ENCODE measurements at places on chromosomes 12 and 14.

DNA sequence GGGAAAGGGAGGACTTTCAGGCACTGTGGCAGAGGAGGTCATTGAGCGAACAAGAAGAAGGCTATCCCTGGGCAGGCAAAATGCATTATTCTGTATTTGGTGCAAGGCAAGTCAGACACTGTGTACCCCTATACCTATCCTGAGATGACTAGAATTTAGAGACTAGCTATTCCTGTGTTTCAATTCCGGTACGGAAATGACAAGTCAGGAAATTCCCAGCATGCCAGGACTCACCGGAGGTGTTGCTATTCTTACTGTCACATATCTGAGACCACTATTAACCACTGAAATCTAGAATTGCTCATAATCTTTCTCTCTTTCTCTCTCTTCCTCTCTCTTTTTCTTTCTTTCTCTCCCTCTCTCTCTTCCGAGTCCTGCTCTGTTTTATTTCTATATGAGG, 297.1 kb downstream of the PDZRN4 start:
- DNase-seq = no peak

DNA sequence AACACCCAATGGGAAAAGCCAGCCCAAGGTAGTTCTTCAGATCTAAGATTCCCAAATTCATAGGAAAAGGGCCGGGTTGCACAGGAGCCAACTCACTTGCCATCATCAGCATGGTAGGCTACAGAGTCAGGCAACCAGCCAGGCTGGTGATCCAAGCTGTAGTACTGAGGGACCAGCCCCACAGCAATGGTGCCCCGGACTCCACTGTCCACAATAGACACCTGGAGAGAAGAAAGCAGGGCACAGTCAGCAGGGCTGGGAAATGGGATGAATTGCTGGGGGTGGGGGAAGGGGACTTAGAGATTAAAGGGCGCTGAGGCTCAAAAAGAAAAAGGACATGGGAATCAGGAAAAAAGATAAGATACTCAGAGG, 4.2 kb downstream of the SPRYD3 start:
- DNase-seq = no peak

GRCh38 chr12:47963340-47964040, at the start of gene TMEM106C:
TMEM106C (plus strand) TSS chr12:47963596; CDS start chr12:47964237, 641 bp downstream.
- DNase-seq = peak; percentile 80

DNA sequence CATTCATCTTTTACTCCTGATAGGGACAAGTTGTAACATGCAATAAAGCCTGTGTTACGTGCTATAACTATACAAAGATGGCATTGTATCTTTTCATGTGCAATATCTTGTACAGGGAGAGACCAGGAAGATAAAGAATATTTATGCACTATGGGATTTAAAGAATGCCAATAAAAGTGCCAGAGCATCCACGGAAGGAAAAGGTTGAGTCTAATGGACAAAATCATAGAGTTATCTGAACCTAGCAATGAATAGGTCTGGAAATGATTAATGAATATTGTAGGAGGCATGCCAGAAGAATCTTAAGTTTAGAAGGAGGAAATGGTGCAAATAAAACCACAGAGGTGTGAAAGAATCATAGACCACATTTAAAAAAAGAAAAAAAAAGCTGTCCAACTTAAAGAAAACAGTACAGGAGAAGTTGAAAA, 263.9 kb downstream of the KCNC2 start:
- no peak for DNase-seq

GRCh38 chr14:38145142-38145541, 62.6 kb upstream of the SSTR1 start:
- peak; percentile 3 for DNase-seq

DNA sequence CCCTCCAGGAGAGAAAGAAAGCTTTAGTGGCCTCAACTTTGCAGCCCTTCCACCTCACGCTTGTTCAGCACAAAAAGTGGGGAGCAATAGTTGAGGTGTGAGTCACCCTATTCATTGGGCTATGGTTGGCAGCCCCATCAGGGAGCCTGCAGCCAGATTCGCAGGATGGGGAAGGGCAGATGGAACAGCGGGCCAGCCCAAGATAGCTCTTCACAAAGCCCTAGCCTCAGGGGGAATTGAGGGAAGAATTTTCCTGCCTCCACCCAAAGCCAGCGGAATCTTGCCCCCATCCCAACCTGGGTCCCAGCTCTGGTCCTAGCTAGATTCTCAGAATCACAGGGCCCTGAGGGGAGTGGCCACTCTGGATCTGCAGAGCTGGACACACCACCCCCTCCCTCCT, 3.6 kb upstream of the KRT5 start:
- DNase-seq = no peak

GRCh38 chr14:68331426-68331825, 461.4 kb downstream of the ZFP36L1 start:
- no peak for DNase-seq

GRCh38 chr12:42143452-42144157, 1.1 kb downstream of the GXYLT1 start:
- no peak for DNase-seq
